Naive thymus-derived CD4-positive, alpha-beta T cell (primary cell): ENCODE measurements at places on chromosomes 3 and 15.

GRCh38 chr3:105480768-105481167 is 114.1 kb downstream of the ALCAM start:
- DNase-seq, result no peak

- no peak for DNase-seq
Observed at GRCh38 chr3:29919571-29919970, 638.7 kb downstream of the RBMS3 start.

- no peak for DNase-seq
Observed at GRCh38 chr3:15636028-15636709, 34.6 kb downstream of the BTD start.

DNA sequence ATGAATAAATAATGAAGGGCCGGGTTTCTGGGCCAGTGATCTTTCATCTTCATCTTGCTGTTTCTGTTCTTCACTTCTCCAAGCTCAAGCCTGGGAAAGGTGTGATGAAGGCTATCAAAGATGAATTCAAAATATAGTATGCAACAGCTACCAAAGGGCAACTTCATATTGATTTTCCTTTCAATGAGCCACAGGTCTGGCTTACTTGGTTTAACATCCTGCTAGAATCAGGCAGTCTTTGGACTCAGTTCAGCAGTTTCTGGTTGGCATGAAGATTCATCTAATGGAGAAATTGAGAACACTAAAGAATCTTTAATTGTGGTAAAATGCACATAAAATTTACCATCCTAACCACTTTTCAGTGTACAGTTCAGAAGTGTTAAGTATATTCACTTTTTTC is 43.3 kb downstream of the NFKBIZ start:
- no peak for DNase-seq

- no peak for DNase-seq
Observed at GRCh38 chr15:95368191-95368590, 962.3 kb upstream of the NR2F2 start.

DNA sequence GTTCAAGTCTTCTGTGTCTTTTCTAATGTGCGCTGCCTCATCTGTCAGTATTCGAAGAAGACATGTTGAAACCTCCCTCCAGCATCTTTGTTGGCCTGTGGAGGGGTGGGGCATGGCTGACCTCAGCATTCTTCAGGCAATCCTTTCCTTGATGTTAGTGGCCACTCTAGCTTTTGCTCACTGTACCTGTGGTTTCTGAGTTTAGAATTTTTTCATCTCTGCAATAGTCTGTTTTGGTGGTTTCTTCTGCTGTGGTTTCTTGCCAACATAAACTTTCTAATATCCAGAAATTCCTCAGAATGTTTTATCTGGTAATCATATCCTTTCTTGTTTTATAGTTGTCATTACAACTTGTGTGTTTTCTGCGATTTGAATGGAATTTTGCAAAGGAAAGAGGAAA is 251.3 kb upstream of the NR2E3 start:
- DNase-seq, result no peak

GRCh38 chr15:85496551-85497171 is 116.3 kb downstream of the AKAP13 start:
- no peak for DNase-seq

DNA sequence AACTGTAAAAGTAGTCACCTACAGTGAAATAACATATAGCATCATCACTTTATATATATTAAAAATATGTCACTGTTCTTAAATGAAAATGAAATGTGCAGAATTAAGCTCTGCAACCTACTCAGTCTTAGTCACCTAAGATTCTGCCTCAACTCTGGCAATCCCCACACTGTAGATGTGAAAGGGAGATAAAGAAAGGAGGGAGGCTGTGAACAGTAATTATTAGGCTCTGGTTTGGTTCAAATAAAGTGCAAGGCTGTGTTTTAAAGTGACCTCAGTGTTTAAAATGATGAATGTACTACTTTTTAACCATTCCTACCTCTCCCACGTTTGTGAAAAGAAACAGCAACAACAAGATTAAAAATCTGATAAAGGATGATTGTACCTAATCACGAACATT is 72.2 kb downstream of the ATP8B4 start:
- DNase-seq, result no peak

GRCh38 chr15:45130291-45131000 is 652 bp downstream of the DUOX1 start:
- DNase-seq, result no peak

GRCh38 chr3:16978234-16978920 is 93.6 kb downstream of the PLCL2 start:
- no peak for DNase-seq

- DNase-seq, result no peak
Observed at GRCh38 chr3:132164469-132165092, 129.8 kb upstream of the CPNE4 start.

GRCh38 chr3:185046603-185047002 is 106.3 kb downstream of the C3orf70 start:
- no peak for DNase-seq
